ENCODE measurements at places on chromosomes 4 and X. TPM values are rescaled to one million over a fixed set of nuclear protein-coding genes. Genes with fewer than 3 reads are reported as not detected.
A peak's percentile ranks its signal among the peaks of the same experiment; 100 is the strongest.

MSL3 gene
- polyA plus RNA-seq, result 25.6 TPM

MAGED4B gene
- 24.7 TPM for polyA plus RNA-seq

PPP1R2C gene
- not detected for polyA plus RNA-seq

DNA sequence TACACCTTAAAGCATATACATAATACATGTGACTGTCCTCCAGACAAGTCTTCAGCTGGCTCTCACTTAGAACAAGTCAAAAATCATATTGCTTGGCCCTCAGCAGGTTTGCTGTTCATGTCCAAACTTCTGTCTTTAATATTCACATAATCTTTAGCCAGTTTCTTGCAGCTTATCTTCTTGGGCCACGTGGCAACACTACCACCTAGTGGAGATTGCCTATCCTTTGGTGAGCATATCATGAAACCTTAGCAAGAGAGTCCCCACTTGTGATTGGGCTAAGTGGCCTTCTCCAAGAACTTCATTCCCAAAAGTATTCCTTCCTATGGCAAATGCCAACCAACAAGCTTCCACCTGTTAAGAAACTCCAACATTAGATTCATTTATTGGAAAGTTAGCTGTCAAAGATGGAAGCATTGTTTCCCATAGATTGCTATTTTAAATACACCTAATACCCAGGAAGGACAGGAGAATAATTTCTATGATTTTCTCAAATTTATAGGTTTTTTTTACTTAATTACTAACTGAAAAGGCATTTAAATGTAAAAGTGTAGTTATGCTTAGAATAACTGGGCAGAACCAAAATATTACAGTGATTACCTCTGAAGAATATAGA, 231.9 kb upstream of the INTU start:
- DNase-seq, result peak; percentile 91

GRCh38 chr4:11423465-11423864, 5.2 kb downstream of the HS3ST1 start:
- no peak for DNase-seq

- no peak for DNase-seq
Measured at GRCh38 chr4:168651374-168651773, 154.5 kb downstream of the PALLD start.

DNA sequence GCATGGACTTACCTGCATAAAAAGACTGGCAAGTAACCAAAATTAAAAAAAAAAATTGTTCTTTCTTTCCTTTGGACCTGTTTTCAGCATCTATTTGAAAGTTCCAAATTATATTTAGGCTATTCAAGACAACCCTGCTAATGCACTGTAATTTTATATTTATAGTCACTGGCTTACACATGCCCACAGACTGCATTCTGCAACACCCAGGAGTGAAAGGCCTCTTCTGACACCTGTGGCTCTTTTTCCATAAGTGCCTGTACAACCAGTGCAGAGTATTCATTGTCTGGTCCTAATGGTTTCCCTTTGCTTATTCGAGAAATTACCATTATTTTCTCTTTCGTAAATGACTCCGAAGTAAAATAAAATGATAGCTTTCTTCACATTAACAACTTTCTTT, 143.3 kb downstream of the RNF150 start:
- DNase-seq, result no peak

DNA sequence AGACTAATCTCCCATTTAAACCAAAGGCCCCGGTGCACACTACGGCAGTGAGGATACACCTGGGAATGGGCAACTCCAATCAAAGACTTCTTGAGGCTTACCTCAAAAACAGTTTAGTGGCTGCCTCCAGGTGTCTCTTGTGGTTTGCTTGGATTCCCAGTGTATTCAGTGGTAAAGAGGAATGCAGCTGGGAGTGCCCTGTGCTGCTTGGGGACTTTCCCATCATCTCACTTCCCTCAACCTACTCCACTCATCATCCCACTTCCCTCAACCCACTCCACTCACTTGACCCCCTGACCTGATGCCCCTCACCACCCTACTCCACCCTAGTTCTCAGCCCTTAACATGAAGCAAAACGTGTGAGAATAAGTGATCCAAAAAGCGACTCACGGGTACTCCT, 177.3 kb upstream of the ETNPPL start:
- no peak for DNase-seq

DNA sequence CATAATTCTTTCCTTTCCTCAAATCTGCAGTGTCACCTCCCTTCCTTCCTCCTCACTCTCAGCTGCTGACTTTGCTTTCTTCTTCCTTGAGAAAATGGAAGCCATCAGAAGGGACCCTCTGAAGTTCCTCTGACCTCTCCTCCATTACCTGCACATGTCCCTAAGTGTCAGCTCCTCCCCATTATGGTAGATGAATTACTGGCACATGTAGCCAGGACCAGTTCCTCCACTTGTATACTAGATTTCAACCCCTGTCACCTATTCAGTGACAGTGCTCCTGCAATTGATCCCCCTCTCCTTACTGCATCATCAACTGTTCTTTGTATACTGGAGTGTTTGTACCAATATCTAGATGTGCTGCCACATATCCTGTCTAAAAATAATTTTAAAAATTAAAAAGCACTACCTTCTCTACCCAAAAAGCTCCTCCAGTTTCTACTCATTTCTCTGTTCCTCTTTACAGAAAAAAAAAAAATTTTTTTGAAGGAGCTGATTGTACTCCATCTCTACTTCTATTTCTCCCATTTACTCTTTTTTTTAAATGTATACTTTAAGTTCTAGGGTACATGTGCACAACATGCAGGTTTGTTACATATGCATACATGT, 78.6 kb downstream of the CLCN5 start:
- no peak for DNase-seq
